Inflammatory macrophage treated with lipopolysaccharide for 1 hour (primary cell): ENCODE measurements at places on chromosomes 3 and 15.

DNA sequence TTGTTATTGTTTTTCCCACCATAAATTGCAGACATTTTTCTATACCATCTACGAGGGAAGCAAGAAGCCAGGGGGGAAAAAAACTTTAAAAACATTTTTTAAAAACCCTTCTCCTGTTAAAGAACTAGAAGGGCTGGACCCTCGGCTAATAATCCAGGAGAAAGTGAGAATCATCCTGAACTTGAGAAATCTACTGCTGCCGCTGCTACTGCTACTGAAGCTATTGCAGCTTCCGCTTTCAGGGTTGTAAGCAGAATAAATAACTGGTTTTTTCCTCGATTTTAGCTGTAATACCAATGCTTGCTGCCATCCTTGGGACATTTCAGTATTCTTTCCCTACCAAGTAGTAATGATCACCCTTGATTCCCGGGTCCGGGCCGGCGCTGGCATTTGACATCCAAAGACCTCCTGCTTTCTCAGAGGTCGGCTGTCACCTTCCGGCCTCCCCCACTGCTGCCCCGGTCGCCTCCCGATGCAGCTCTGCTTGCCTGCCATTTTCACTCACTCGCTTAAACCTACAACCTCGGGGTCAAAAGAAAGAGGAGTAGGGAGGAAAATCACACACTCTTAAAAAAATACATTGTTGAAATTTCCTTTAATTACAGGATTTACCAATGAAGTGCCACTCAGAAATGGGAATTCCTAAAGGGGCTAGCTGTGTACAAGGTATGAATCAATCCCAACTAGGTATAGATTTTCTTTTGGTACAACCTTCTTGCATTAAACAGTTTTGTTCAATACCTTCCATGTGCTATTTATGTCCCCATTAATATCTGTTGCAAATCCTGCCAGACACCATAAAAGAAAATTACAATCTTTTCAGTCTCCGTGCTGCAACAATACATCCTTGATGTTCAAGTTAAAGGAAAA lies 674 bp upstream of the MECOM start:
- DNase-seq, result no peak

DNA sequence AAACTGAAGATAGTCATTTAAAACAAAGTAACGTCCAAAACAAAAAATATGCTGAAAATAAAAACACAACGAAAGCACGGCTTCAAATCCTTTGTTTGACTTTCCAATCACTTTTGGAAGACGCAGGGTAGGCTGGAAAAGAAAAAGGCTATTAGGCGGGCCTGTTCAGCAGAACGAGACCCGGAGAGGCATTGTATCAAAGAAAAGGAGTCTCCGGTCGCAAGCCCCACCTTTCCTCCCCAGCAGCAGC lies 691 bp downstream of the SENP7 start:
- no peak for DNase-seq

GRCh38 chr3:134623615-134624245 lies 27.1 kb downstream of the KY start:
- DNase-seq, result no peak

DNA sequence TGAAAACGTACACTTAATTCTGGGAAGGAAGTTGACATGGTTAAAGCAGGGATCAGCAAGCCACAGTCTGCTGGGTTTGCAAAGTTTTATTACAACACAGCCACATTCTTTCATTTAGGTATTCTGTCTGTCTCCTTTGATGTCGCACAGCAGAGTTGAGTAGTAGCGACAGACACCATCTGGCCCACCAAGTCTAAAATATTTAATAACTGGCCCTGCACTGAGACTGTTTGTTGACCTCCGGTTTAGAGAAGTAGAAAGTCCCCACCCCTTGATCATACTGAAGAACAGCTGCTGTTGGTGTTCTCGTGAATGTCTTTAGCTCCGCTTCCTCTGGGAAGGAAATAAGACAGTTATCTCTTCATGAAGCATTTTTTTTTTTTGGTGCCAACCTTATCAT lies 66.2 kb downstream of the MCTP2 start:
- DNase-seq, result peak; percentile 58

- no peak for DNase-seq
These were observed 25.3 kb downstream of the RAD18 start for GRCh38 chr3:8938021-8938420.

DNA sequence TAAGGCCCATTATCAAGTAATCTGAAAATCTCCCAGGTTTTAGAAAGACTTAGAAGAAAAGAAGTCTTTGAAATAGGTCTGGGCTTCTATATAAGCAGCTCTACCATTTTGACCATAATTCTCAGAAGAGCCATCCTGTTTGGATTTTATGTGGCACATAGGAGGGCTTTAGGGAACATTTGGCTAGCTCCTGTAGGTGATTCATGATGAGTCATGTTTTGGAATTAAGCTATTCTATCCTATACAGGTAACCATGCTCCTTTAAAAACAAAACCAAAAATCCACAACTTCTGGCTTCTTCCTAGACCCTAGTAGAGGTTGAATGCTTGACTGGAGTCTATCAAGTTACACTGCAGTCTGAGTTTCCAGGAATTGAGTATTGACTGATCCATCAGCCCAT lies 8.9 kb downstream of the SST start:
- DNase-seq, result no peak

DNA sequence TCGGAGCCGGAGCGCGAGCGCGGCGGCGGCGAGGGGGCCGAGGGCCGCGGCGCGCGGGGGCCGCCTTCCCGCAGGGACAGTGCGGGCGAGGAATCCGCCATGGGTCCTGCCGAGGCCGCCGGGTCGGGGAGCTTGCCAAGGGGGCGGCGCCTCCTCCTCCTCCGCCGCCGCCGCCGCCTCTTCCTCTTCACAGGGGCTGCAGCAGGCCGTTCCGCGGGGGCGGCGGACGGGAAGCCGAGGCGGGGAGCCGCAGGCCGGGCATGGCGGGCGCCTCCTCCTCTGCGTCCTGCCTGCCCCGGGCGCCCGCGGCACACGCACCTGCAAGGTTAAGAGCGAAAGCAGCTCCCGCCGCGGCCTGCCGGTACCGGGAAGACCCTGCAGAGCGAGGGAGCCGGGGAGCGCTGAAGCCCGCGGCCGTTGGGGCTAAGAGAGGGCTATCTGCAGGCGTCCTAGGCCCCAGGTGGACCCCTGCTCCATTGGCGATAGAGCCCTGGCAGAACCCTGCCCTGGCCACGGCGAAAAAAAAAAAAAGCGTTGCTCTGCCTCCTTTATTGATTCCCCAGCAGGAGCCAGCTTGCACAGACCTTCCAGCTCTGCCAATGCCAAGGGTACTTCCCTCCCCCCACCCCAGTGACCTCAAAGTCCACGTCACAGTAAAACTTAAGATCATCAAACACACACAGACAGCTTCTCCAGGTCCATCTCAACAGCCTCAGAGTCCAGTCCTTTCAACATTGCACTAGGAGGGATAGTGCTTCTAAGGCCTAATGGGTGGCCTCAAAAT lies at the start of gene LYSMD2:
LYSMD2 (minus strand) TSS at position 134 of the 784 bp plus-strand sequence; CDS start at position 101, 33 bp downstream.
- DNase-seq, result peak; percentile 69

DNA sequence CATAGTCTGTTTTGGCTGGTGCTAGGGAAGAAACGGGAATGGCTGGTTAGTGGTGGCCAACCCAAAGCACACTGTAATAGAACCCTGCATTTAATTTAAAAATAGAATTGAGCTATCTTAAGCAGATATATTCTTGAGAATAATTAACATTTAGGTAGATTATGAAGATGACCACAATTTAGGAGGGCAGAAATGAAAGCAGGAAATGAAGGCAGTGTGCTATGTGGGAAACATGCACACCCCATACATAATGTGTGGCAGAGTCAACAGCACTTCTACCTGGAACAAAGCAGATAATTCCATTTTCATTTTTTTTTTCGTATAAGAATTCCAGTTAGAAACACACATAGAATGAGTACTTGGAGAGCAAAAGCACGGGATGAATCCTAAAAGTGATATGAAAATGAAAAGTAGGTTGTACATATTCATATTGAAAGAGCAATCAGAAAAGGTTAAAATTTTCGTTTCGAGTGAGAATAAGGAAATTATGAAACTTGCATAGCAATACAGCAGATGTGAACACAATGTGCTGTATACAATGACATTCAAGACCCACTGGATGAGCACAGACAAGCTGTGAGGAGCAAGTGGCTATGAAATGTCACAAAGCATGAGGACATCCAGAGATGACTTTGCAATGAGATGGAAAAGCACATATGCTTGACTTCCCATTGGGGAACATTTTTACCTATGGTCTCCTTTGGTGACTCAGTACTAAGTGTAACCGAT lies 102.6 kb downstream of the TFG start:
- DNase-seq, result no peak

GRCh38 chr3:141914311-141914710 lies 37.9 kb downstream of the ATP1B3 start:
- no peak for DNase-seq

GRCh38 chr3:113441051-113441770 lies at the start of gene CFAP44:
CFAP44 (minus strand) TSS chr3:113441493; CDS start chr3:113433664, 7,829 bp downstream.
- peak; percentile 44 for DNase-seq

DNA sequence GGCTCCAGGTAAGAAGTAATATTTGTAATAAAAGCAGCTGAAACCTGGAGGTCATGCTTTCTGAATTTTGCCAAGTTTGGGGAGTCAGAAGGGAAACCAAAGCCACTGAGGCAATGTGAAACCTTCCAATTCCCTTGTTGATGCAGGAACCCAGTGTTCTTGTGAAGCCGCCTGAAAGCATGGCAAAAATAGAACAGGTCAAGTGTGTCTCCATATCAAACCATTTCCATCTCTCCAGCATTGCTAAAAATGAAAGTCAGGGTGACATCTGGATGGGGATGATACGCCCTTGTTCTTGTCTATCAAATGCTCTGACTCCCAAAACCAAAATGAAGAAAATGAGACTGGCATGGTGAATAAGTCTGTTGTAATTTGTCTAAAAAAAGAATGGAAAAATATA lies 362.5 kb downstream of the VPS13C start:
- no peak for DNase-seq

GRCh38 chr3:124557433-124558232 lies 172.6 kb upstream of the UMPS start:
- no peak for DNase-seq

- DNase-seq, result no peak
These were observed 229.7 kb upstream of the KCNMB2 start for GRCh38 chr3:178306432-178307115.

DNA sequence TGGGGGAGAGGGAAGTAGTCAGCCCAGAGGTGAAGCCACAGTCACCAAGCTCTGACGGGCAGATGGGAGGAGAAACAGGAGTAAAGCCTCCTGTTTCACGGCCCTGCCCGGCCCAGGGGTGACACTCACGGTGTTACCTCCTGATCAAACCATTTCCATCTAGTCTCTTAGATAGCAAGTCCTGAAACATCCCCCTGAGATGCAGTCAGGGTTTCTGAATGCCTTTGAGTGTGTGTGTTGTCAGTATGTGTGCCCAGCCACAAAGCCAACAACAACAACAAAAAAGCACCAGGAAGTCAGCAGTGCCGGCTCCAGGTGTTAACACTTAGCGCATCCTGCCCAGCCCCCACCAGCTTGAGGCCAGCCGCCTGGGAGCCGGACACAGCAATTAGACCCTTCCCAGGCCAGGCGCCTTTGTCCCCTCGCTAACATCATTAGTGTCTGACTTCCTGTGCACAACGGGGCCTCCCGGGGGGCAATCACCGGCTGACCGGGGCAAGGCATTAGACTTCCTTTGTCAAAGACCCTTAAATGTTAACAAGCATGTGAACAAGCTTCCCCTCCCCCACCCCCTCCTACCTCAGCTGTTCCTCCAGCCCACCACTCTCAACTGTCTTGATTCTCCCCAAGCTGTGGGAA lies 34.5 kb downstream of the IL17RD start:
- no peak for DNase-seq

DNA sequence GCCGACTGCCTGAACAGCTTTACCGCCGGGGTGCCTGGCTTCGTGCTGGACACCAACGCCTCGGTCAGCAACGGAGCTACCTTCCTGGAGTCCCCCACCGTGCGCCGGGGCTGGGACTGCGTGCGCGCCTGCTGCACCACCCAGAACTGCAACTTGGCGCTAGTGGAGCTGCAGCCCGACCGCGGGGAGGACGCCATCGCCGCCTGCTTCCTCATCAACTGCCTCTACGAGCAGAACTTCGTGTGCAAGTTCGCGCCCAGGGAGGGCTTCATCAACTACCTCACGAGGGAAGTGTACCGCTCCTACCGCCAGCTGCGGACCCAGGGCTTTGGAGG lies 815 bp downstream of the SPINT1 start:
- peak; percentile 41 for DNase-seq

DNA sequence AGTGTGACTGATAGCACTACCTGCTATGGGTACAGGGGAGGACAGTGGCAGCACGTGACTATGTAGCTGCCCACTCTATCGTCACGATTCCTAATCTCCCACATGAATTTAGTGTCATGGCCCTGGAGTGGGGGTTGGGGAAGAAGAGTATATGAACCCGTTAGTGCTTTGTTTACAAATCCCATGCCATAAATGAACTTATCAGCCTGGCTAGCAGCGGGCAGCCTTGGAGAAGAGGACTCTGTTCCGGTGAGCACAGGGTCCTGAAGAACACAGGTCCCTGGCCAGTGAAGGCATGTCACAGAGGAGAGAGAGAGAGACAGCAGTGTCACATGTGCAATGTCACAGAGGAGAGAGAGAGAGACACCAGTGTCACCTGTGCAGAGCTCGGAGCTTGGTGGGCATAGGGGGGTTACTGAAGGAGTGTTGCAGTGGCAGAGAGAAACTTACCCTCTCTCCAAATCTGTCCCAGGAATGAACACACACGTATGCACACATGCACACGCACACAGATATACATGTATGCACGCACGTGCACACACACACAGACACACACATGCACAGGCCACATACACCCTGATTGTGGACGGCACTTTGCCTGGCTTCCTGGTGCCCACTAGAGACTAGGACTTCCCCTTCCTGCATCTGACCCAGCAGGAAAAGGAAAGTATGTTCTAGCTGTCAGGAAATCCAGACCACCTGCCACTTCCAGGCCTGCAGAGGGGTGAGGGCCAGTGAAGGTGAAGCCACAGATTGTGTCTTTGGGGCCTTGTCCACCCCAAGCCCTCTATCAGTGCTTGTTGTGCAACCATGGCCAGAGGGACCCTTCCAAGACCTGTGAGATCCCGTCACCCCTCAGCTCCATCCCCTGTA lies 26.3 kb downstream of the ITGA11 start:
- DNase-seq, result no peak

GRCh38 chr3:195087328-195087727 lies 183.6 kb downstream of the XXYLT1 start:
- DNase-seq, result no peak

DNA sequence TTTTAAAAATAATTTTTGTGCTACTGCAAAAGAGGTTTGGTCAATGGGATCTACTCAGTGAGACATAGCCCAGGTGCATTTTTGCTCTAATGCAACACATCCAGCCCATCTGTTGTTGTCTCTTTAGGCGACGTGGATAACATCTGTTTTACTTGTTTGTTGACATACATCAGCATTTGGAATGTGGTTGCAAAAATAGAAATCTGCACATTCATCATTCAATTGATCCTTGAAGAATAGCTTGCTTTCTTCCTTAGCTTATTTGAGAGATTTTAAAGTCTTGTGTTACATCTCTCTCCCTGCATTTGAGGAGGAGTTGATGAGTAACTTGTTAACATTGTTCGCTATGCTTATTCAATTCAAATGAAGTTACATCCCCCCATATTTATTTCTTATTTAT lies 1202.3 kb downstream of the NSUN3 start:
- DNase-seq, result no peak

DNA sequence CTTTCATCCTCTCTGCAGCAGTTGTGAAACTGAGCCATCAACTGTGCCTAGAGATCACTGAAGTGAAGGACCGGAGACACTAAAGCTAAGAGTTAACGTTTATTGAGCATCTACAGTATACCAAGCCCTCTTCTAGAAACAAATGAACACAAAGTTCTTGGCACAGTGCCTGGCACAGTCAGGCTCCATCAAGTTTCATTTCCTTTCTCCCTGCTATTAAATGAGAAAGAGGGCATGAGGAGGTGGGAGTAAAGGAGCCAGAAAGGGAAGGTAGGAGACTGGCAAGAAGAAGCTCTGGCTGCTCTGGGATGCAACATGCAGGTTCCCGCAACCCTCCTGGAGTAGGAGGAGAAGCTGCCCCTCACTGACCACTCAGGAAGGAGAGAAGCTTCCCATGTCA lies 30.6 kb downstream of the CYP19A1 start:
- DNase-seq, result no peak
